Activated T-helper 2 cell treated with anti-CD3 and anti-CD28 coated beads, Interferon-gamma antibody, Interleukin-2, Interleukin-4, amounts not matched to agents 10 μg/mL and 5 μg/mL and 100 μg/mL, durations not matched to agents 14 hours and 24 hours and 36 hours (primary cell): ENCODE measurements at places on chromosomes 1 and 21.

DNA sequence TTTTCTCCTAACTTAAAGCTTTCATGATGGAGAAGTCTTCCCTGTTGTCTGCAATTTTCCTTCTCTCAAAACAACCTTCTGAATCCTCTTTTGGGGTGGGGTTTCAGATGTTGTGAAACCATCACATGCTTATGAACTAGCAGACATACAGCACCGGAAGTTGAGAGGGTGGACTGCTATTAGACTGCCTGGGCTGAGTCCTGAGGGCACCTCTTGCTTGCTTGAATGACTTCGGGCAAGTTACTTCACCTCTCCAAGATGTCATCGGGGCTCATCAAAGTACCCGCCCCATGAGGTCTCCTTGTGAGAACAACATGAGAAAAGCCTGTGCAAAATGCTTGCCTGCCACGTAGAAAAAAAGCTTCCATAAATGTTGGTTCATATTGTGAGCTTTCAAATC lies 89.6 kb downstream of the CCDC185 start:
- DNase-seq, result no peak

DNA sequence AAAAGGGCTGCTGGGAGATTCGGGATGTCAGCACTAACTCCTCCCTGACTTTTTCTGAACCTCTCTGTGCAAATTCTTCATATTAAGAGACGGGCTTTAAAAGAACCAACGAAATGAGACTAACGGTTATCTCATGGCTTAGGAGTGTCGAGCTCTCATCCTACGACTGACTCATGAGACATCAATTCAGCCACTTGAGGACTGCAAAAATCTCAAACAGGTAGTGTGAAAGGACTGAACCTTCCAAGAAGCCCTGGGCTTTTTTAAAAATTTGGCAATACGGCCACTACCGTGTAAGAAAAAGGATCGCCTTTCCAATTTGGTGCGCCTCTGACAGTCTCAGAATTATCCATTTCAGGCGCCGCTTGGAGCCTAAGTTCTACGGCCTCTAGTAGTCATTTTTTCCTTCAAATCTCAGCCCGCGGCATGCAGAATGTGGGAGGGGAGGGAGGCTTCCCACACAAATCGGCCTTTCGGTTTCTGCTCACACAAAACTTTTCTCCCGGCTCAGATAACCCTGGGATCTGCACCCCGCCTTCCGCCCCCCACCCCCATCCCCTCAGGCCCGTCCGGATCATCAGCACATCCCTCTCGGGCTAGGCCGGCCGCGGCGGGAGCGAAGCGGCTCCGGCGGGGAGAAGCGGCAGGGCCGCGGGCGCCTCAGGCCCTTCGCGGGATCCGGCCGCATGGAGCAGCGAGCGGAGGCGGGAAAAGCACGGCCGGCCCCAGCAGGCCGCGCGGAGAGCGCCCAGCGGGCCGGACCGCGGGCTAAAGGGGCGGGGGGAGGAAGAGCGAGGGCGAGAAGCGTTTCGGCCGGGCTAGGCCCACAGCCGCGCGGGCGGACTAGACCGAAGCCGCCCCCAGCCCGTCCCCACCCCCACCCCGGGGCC lies 618 bp downstream of the HNRNPR start:
- peak; percentile 39 for DNase-seq

- no peak for DNase-seq
These were observed 128.9 kb downstream of the GRIK1 start for GRCh38 chr21:29810871-29811270.

- no peak for DNase-seq
These were observed 4.4 kb downstream of the NHLH1 start for GRCh38 chr1:160371346-160371631.

- DNase-seq, result no peak
These were observed 1.6 kb upstream of the NECAP2 start for GRCh38 chr1:16438924-16439323.

- DNase-seq, result no peak
These were observed 3.7 kb downstream of the KCNA2 start for GRCh38 chr1:110602466-110602865.

GRCh38 chr1:168266644-168267186 lies 14.0 kb upstream of the TBX19 start:
- no peak for DNase-seq

DNA sequence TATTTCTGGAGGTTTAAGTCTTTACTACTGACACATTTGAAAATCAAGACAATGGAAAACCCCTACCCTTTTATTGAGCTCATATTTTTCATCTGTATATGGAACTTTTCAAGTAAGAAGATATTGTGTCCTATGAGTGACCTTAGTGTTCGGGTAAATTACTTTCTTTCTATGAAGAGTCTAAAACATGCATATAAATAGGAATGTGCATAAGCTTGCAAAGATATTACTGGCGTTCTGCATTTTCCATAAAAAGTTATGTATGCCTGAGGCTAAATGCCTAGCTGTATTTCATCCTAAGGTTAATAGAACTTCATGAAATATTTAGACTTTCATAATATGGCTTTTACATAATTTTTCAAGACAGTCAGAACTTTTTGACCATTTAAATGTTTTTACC lies 495.8 kb upstream of the ADAMTS5 start:
- no peak for DNase-seq

- DNase-seq, result no peak
These were observed 53.2 kb downstream of the OPTC start for GRCh38 chr1:203547147-203547546.
